ENCODE measurements at places on chromosomes 12 and 14.

DNA sequence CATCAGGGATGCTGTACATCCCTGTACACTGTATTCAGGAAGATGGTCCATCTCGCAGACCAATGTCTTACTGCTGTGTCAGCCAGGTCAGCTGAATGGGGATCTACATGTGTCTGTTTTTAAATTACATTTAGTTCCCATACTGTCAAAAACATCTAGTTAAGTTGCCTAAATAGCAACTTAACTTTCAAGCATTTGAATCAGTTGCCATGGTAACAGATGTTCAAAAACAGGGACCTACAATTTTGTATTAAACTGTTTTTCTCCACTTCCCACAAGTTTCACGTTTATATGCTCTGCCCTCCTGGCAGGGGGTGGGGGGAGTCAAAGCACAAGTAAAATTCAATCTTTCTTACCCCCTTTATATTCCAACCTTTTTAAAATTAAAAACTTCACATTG lies 38.3 kb downstream of the C12orf42 start:
- DNase-seq = no peak

- DNase-seq = no peak
Measured at GRCh38 chr12:48164451-48164850, 7.1 kb upstream of the ASB8 start.

DNA sequence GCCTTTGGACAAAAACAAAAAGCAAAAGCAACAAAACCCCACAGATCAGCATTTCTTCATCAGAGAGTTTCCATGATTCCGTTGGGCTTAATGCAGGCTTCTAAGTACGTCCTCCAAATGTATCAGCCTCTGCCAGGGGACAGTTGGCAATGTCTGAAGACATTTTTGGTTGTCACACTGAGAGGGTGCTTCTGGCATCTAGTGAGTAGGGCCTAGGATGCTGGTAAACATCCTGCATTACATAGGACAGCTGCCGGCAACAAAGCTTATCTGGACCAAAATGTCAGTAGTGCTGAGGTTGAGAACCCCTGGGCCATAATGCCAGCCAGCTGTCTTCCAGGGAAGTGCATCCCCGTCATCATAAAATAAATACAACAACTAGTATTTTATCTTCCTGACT lies 9.4 kb upstream of the LRRC10 start:
- DNase-seq = no peak

- DNase-seq = no peak
Measured at GRCh38 chr12:45726603-45727300, 2.8 kb upstream of the ARID2 start.
